ENCODE measurements at places on chromosomes 11 and 22.

DNA sequence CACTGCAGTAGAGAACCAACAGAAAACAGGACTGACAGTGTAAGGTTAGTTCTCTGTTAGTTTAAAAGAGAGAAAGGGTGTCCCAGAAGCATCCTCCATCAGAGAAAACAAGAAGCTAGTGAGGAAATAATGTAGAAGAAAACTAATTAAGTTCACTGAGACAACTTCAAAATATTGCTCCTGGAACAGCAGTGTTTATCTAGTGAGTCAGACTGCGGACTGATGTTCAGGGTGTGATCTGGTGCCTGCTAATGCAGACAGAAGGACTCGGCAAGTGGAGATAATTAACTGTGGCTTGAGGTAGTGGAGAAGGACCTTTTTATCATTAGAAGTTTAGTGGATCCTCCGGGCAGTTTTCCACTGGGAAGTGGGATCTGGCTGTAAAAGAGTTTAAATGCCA, 55.4 kb downstream of the CDON start:
- DNase-seq = no peak

GRCh38 chr11:134504146-134504905, 92.3 kb upstream of the B3GAT1 start:
- peak; percentile 21 for DNase-seq

- no peak for DNase-seq
Measured at GRCh38 chr11:131522851-131523250, 152.4 kb downstream of the NTM start.

DNA sequence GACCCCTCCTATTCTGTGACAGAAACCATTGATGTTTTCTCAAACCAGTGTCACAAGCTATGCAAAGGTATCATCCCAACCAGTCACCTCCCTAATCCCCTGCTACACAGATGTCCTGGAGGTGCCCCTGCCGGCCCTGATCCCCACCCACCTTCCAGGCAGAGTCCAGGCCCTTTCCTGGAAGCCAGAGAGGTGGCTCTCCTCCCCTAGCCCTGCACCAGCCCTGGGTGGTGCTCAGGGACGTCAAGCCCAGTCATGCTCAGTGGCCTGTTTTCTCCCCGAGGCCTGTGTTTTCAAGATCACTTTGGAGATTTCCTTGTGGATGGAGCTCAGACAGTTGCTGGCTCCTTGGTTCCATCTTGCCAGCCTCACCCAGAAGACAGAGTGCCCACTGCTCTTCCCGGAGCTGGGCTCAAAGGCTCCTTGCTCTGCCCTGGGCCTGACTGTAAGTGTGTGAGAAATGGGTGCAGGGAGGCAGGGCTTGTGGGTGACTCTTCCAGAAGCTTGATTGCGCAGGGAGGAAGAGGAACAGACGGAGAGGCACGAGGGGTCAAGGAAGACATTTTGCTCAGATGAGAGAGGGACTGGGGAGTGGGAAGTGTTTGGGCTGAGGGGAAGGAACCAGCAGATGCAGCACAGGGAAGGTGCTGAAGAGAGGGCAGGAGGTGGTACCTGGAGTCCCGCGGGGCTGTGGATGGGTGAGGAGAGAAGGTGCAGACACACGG, 11.3 kb downstream of the P2RY6 start:
- DNase-seq = no peak

DNA sequence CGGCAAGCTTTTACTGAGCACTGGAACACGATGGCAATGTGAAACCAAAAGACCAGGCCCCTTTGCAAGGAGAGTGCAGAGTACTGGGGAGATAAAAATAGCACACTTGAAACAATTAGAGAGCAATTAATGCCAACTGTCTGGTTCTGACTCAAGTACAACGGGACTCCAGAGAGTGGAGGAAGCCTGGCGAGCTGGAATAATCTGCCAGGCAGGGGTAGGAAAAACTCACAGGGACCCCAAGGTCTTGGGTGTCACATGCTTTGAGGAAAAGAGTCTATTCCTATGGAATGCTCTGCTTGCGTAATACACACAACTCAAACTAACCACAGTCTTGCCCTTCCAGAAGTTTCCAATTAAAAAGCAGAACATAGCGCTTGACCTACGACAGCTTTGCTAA, 113.0 kb upstream of the CLMP start:
- no peak for DNase-seq

DNA sequence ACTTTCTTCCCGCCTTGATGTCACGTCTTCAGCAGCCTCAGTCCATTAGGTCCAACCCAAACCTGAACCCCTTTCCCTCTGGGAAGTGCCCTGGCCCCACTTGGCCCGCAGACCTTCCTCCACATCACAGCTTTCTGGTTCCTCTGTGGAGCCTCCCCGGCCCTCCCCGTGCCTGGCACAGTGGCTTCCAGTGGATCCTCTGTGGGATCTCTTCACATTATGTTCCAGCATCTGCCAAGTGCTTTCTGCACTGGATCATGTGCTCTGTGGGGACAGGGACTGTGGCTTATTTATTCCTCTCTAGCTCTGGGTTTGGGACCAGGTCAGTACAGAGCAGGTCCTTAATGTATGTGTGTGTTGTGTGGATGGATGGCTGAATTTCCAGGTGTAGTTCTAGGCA, 30.9 kb downstream of the POLR3H start:
- no peak for DNase-seq

DNA sequence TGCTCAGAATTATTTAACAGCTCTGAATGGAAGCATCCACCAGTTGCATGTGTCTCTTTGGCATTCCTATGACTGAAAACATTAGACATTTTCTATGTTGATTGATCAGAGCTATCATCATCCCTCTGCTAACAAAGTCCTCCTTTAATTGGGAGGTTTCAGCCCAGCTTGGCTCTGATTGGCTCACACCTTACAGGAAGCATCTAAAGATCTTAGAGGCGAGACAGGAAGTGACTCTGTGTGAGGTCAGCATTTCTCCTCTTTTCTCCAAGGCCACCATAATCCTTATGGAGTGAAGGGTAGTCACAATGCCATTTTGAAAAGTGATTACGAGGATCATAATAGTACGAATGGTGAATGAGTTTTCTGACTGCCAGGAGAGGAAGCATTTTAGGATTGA, 260.8 kb downstream of the MIAT start:
- no peak for DNase-seq

DNA sequence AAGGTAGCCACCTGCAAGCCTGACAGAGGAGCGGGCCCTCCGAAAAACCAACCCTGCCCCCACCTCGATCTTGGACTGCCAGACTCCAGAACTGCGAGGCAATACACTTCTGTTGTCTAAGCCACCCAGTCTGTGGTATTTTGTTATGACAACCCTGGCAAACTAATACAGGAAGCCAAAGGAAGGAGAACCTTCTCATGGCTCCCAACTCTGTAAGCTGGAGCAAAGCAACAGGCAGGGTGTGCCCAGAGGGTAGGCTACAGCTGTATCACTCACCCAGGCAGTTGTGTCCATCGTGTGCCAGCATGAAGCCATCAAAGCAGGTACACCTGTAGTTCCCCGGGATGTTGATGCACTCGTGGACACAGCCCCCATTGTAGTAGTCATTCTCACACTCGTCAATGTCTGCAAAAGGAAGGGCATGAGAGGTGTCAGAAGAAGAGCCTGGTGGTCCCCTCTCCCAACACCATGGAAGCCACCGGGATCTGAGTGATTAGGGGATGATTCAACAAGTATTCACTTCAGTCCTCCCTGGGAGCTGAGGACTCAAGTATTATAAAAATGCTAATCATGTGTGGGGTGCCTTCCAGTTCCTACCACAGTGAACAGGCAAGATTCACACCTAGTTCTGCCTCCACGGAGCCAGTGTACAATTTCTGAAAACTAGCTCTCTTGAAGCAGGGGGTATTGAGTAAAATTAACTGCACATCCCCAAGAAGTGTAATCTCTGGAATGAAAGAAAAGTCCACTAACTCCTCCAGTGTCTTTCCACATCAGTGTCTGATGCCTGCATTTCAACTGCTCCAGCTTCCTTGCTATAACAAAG, 23.3 kb downstream of the SCUBE1 start:
- no peak for DNase-seq

DNA sequence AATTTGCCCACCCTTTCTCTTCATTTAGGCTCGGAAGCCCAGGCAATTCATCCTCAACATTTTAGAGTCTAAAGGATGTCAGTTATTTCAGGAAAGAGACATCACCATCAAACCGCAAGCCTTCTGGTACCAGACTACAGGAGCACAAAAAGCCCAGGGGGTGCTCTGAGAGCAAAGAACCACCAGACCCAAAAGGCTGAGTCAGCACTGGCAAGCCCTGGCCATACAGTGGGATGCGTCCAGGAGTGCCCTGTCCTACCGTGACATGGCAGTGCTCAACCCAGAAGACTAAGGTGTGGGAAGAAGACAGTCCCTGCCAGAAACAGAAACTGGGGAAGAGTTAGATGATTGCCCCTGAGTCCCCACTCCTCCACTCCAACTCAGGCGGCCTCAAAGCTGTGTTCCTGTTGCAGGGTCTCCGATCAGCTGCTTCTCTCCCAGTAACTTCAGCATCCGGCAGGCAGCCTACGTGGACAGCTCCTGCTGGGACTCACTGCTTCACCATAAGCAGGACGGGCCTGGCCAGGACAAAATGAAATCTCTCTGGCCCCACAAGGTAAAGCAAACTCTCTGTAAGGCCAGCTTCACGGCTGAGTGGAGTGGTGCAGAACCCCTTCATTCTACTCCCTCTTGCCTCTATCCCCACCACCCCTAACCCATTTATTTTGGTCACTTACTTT, 1.5 kb downstream of the PANX3 start:
- no peak for DNase-seq

GRCh38 chr11:75802021-75802912, 12.7 kb upstream of the UVRAG start:
- DNase-seq = no peak

DNA sequence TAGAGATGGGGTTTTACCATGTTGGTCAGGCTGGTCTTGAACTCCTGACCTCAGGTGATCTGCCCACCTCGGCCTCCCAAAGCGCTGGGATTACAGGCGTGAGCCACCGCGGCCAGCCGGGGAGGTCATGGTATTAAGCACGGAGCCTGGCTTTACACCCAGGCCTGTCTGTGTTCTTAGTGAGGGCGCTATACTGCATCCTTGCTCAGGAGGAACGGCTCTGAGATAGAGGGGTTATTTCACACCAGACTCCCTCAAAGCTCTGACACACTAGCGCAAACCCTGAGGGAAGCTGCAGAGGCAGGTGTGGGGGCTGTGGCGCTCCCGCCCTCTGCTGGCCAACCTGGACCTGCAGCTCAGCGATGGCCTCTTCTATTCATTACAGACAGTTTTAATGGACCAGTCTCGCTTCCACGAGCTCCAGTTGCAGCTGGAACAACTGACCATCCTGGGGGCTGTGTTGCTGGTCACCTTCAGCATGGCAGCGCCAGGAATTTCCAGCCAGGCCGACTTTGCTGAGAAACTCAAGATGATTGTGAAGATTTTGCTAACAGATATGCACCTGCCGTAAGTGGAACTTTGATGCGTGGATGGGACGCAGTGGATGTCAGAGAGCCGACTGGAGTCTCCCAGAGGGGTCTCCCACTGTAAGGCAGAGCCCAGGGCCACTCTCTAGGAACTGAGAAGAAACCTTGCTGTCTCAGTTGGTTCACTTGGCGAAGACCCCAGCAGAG, 26.2 kb downstream of the TCP11L1 start:
- DNase-seq = peak; percentile 74

DNA sequence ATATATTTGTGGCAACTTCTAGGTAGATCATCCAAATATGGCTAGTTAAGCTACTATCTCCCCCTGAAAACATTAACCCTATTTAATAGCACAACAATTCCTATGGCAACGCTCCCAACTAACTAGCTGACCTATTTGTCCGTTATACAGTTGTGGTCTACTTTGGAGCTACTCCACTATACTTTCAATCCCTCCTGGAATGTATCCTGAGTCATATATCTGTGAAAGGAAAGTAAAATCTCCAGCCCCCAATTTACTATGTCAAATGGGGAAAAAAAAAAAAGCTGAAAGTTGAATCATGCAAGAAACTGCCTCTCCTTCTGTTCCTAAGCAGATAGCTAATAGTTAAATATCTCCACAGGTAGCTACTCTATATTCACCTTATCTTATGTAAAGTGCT, 128.5 kb downstream of the CD44 start:
- DNase-seq = no peak

GRCh38 chr11:132531921-132532320, 1000.4 kb downstream of the OPCML start:
- DNase-seq = no peak

DNA sequence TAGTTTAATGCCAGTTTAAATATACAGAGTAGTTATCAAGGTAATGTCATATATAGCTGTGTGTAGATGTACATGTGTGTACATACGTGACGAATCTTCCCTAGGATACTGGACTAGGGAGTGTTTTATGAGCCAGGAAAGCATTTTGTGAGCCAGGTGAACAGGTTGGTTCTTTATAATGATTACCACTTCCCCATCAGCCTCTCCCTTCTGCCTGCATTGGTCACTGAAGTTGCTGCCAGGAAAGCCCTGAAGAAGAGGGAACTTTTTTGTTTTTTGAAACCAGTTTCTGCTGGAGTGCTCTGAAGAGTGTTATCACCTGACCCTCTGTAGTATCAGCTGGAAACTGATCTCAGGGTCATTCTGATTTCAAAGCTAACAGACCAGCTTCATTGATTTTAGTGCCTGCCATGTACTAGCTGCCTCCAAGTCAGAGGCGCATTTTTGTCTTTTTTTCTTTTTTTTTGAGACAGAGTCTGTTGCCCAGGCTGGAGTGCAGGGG, 14.2 kb upstream of the ST14 start:
- no peak for DNase-seq

GRCh38 chr22:23094695-23095681, 24.7 kb downstream of the GNAZ start:
- no peak for DNase-seq

DNA sequence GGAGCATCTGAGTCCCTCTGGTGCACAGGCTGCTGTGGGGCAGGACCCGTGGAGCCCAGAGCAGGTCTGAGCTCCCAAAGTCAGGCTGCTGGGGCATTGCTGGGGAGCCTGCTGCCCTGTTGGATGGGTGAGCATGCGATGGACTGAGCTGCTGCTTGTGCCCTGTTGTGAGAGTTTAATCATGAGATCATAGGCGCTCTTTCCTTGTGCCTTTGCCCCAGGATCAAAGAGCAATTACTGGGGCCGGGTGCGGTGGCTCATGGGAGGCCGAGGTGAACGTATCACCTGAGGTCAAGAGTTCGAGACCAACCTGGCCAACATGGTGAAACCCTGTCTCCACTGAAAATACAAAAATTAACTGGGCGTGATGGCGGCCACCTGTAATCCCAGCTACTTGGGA, 37.5 kb downstream of the MUC6 start:
- no peak for DNase-seq

DNA sequence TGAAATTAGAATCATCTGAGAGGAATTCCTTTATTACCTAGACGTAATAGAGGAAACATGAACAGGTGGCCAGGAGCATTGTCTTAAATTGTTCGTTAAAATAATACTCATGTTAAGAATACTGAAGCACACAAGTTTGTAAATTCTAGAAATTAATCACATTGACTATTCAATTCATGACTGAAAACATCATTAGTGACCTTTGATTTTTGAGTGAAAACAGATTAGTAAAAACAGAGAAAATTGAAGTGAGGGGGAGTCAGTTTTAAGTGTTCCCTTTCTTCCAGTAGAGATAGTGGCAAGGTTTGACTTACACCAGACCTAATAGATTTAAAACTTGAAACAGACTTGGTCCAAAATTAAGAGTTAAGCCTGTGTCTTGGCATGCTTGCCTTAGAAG, 1.4 kb downstream of the ZFP91 start:
- DNase-seq = no peak

- no peak for DNase-seq
Measured at GRCh38 chr11:123056835-123057491, 5.0 kb downstream of the HSPA8 start.
